Pancreas (tissue), 10 donors: ENCODE measurements at places on chromosomes 1 and 21.

DNA sequence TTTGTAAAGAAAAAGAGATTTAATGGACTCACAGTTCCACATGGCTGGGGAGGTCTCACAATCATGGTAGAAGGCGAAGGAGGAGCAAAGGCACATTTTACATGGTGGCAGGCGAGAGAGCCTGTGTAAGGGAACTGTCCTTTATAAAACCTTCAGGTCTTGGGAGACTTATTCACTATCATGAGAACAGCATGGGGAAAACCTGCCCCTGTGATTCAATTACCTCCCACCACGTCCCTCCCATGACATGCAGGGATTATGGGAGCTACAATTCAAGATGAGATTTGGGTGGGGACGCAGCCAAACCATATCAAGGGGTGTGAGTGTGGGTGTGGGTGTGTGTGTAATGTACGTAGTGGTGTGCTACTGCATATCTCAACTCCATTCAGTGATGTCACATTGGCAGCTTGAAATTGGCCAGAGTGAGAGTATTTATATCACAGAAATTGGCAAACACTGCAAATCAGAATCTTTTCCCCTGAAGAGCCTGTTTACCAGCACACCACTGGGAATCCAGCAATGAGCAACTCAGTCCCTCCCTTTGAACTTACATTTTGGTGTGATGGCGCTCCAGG is 5.4 kb downstream of the ARHGEF10L start:
- no peak for DNase-seq

GRCh38 chr1:13507075-13507474 is 6.7 kb downstream of the LRRC38 start:
- DNase-seq, result no peak

GRCh38 chr1:194227161-194227560 is 1040.7 kb upstream of the B3GALT2 start:
- no peak for DNase-seq

DNA sequence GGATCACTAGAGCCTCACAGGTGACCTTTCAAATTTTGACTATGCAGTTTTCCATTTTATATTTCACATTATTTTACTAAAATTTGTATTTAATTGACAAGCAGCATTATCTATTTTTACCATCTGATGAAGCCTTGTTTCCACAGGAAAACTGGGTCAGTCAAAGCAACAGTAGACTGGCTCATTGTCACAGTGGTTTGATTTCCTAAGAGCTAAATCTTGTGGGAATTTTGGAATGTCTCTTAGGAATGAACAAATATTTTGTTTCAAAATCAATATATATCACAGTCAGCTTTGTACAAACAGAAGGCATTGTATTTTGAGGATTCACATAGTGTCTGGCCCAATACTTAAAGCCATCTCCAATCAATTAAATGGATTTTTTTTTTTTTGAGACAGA is 152.6 kb upstream of the RNPC3 start:
- no peak for DNase-seq

DNA sequence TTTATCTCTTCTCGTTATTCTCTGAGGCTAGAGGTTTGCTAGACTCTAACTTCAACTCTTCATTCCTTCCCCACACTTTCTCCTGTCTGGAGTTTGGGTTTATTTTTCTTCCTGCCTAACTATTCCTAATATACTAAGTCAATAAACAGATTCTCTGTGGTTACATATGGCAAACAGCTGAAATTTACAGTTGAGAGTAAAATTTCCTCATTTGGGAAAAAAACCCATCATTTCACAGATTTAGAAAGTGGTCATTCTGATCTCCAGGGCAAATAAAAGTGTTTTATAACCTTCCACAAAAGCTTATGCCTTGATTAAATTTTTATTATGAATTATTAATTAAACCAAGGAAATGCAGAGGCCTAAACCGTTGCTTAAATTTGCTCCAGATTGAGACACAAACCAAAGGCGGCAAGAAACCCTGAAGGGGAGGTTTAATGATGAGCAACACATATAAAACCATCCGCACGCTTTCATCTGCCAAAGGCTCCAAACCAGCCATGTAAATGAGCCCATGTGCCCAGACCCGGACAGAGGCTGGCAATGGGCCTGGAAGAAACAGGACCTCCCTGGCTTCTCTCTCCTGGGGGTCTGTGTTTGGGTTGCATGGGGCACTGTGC is 201.7 kb upstream of the LMO4 start:
- no peak for DNase-seq

DNA sequence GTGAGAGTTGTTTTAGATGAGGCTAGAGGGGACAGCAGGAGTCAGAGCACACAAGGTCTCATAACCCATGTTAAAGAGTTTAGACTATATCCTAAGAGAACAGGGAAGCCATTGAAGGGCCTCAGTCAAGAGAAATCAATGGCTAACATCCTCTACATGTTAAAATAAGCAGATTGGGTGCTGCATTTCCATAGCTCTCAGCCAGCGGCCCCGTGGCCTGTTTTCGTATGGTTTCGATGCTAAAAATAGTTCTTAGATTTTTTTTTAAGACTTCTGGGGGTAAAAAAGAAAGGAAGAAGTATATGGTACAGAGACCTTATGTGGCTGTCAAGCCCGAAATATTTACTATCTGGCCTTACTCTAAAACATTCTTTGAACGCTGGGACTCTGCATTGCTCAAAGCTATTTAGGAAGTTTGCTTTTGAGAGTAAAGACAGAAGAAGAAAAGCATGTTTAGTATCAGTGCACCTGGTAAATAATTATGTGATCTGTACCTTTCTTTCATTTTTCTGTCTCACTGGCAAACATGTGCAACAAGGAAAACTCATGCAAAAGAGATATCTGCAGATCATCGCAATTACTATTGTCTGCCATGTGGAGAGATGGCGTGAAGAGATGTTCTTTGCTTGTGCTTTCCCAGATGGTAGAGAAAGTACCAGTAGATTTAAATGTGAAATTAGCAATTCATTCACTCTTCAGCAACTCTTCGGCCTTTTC is 8.4 kb downstream of the PDIK1L start:
- DNase-seq, result no peak

GRCh38 chr1:113904293-113904673 is 316 bp downstream of the AP4B1 start:
- DNase-seq, result no peak

DNA sequence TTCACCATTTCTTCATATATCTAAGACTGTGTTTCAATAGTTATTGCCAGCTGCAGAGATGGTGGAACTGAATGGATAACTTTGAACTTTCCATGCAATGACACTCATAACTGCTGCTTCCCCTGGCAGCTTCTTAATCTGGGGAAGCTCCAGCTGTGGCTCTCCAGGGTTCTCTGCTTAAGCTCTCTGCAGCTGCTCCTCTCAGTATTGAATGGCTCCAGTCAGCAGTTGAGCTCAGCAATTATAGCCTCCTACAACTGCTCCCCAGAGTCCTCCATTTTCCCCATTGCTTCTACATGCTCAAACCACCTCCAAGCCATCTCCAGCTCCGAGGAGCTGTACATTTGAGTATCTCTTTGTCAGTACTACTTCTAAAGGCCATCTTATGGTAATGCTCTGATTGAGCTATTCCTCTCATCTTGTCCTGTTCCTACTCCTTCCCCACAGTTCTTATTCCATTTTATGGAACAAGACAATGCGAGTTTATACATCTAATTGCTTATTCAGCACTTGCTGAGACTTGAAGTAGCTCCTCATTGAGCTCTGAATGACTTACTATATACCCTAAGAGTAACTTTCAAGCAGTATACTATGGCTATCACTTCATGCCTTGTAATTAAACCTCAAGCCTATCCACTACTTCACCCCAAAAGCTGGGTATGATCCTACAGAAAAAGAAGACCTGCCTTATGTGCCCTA is 362.4 kb downstream of the NEGR1 start:
- no peak for DNase-seq

GRCh38 chr1:25680701-25681100 is 64.1 kb downstream of the MAN1C1 start:
- no peak for DNase-seq

DNA sequence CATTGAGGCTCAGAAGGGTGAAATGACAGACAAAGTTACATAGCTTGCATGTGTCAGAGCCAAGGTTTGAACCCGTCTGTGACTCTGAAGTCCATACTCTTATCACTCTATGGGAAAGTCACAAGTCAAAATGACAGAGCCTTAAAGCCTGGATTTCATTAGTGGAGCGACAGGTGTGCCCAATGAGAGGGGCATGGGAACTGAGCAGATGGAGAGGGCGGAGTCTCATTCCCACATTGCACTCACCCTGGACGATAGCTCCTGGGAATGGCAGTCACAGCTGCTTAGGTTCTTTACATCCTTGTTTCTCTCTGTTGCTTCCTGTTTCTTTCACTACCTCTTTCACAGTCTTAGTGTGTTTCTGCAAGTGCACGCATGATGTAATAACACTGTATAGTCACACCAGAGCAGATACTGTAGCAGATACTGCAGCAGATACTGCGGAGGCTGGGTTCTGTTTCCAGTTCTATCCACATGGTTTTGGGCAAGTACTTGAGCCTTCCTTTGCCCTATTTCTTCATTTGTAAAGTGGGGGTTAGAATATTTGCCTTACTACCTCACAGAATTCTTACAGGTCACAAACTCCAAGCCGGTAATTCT is 127.2 kb downstream of the ZSCAN20 start:
- DNase-seq, result no peak

DNA sequence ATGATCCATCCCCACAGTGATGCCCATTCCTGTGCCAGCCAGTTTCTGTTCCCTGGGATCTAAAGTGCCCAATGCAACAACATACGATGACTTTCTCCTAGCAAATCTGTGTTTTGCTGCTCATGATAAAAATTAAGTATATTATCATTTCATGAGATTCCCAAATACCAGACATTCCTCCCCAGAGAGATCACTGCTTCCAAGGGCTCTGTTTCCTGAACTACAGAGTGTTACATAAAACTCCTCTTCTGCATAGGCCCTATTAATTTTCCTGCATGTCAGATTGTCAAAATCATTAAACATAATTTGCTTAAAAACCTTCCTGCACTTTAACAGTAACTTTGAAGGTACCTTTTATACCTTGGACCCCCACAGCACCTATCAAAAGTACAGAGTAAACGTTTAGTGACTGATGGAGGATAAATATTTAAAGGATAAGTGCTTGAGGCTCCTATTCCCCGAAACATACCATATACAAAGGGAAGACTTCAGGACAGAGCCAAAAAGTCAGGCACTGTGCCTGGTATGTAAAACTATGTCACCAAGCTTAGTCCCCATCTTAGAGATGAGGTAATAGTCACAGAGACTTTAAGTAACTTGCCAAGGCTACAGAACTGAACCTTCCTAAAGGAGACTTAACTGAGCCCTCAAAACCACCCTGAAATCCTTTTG is 50.2 kb downstream of the SLC25A24 start:
- DNase-seq, result no peak

- DNase-seq, result peak; percentile 91
Observed at GRCh38 chr1:206489980-206490770, 17.2 kb upstream of the RASSF5 start.

- DNase-seq, result no peak
Observed at GRCh38 chr1:28591708-28592320, at the start of gene RAB42. RAB42 (plus strand) TSS chr1:28592265; CDS start chr1:28592512, 247 bp downstream.

GRCh38 chr1:9025449-9025848 is 774 bp downstream of the SLC2A7 start:
- no peak for DNase-seq

GRCh38 chr1:178867670-178868069 is 3.2 kb downstream of the ANGPTL1 start:
- DNase-seq, result no peak
